Mucosa of descending colon (tissue), 3 donors: ENCODE measurements at places on chromosomes 1 and 21.

- DNase-seq, result no peak
Measured at GRCh38 chr1:109719337-109719837, 7.3 kb downstream of the GSTM5 start.

DNA sequence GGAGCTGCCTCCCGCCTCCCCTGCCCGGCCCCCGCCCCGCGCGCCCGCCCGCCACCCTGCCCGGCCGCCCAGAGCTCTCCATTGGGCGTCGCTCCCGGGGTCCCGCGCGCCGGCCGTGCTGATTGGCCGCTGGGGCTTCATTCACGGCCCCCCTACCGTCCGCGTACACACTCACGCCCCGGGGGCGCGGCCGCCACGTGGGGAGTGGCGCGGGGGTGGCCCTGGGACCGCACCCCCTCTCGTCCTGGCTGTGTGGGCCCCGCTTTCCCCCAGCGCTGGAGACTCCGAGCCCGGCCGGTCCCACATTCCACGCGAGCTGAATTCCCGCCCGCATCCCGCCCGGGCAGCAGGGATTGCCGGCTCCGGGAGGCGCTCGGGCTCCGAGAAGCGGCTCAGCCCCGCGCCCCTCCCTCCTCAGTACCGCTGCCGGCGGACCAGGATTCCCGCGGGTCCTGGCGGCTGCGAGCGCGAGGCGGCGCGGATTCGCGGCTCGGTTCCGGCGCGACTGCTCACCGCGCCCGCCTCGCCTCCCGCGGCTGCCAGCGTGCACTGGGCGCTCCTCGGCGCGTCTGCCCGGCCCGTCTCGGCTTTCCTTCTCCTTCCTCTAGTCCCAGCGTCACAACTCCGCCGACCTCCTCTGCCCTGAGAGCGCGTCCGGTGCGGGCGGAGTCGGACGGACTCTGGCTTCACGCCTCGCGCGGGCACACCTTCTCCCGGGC, 450 bp upstream of the POU3F1 start:
- peak; percentile 73 for DNase-seq

DNA sequence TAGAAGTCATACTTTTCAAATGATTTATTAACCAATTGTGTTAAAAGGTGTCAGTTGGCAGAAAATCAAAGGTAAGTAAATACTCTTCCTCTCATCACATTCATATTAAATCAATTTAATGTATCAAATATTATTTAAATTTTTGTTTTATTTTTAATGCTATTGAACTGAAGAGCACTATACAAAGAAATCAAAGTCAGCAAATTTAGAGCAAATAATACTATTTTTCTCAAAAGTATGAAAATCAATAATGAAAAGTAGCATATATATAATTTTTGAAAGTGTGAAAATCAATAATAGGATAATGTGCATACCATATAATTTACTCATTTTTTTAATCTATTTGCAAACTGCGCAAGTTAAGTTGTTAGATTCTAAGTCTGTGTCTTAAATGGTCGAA, 181.0 kb downstream of the SPATA17 start:
- DNase-seq, result no peak

DNA sequence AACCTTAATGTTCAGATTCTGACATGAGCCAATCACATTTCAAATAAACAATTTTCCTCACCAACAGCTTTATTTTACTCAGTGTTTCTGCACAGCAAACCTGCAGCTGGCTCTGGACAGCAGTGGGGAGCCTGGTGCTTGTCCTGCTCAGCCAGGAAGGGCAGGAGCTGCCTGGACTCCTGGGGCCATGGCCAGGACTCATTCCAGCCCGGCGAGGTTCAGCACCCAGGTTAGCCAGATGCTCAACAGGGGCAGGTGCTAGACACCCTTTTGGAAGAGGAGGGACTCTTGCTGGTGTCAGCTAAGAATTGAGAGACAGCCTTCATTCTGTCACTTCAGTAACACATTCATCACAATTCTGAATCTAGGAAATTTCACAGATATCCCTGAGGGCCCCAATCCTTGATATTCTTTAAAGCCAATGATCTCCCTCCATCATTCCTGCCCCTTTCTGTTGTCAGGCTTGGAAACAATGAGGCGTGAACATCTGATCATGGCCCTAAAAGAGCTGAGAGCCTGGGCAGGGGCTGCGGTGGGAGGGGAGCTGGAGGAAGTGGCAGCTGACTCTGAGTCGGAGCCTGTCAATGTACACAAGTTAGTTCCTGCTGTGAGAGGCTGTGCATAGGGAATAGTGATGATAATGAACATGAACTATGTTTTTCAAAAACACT, 251.3 kb downstream of the SDCCAG8 start:
- no peak for DNase-seq

DNA sequence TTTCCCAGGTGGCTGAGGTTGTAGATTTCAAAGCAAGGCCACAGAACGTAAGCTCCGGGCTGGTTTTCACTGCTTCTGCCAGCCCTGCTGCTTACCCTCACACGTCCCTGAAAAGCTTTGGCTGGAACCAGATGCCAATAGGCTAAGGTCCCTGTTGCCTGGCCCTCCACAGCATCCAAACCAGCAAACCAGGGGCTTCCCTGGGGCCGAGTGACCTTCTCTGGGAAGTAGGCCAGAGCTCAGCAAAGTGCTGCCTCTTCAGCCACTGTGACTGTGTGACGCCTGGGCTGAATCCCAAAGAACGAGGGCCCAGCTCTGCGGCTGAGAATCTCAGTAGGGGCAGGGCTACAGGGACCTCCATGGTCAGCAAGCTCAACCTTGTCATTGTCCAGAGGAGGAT, 28.9 kb upstream of the RBM15 start:
- DNase-seq, result no peak

GRCh38 chr1:26923711-26924110, 2.2 kb downstream of the NUDC start:
- no peak for DNase-seq

DNA sequence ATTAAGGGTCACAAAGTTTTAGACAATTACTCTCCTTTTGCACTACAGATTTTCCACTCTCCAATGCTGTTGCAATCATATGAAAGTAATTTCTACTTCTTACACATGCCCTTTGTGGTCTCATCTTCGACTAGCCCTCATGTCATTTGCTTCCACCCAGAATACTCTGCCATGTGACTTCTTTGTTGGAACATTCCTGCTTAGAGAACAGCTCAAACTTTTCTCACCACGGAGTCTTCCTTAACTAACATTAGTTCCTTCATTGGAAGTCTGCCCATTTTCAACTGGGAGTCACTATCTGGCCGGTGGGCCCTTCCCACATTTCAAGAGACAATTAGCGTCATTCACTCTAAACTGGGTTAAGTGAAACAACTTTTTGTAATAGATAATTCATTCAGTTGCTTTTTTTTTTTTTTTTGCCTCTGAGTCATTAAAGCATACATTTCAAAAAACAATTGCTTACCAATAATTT, 142.6 kb upstream of the PALMD start:
- no peak for DNase-seq

GRCh38 chr21:29726044-29726443, 213.8 kb downstream of the GRIK1 start:
- no peak for DNase-seq

GRCh38 chr21:45766055-45766454, 122.5 kb downstream of the PCBP3 start:
- no peak for DNase-seq

- no peak for DNase-seq
Measured at GRCh38 chr1:95475686-95476457, 241.9 kb downstream of the RWDD3 start.

DNA sequence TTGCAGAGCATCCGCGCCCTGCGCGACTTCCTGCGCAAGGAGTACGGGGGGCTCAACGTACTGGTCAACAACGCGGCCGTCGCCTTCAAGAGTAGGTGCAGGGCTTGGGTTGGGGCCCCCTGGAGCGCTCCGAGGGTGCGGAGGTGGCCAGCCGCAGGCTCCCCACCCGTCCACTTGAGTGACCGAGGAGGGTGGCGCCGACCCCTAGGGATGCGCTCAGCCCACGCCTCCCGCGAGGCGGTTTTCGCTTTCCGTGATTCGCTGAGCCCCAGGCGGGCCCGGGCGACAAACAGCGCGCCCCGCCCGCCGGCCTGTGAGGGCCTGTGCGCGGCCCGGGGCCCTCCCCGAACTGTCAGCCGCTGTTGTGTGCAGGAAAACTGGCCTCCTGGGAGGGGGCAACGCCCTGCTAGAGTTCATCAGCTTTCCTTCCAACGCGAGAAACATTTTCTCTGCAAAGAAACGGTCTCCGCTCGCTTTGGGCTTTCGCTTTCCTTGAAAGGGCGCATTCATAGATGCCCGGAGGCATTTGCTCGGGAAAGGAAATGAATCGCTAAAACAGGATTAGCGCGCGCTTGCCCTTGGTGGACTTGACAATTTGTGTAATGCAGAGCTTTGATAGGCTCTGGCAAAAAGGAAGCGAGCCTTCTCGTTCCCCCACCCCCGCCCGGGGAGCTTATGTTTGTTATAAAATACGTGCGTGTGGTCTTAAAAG, 668 bp downstream of the CBR3 start:
- DNase-seq, result peak; percentile 78

- no peak for DNase-seq
Measured at GRCh38 chr1:195335541-195335940, 1272.7 kb downstream of the KCNT2 start.

DNA sequence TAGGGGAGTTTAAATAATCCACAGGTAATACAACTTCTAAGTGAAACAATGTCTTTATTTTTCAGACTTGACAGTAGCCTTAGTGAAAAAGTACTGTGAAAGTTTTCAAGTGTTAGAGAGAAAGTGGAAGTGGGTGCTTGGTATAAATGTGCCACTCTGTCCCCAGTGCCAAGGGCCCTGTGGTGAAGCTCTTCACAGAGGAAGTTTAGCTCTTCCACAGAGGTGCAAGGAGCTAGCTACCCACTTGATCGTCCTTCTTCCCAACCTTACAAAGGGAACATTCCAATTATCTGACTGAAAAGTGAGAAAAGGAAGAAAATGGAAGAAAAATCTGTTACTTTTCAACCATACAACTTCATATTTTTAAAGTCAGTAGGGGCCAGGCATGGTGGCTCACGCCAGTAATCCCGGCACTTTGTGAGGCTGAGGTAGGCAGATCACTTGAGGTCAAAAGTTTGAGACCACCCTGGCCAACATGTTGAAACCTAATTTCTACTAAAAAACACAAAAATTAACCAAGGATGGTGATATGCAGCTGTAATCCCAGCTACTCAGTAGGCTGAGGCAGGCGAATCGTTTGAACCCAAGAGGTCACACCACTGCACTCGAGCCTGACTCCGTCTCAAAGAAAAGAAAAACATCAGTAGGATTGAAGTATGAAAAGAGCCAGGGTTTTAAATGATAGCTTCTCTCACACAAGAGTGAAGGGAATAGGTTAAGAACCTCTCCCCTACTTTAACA, 41.0 kb upstream of the PTPRC start:
- DNase-seq, result no peak

- no peak for DNase-seq
Measured at GRCh38 chr1:234127026-234127671, 222.7 kb downstream of the SLC35F3 start.

DNA sequence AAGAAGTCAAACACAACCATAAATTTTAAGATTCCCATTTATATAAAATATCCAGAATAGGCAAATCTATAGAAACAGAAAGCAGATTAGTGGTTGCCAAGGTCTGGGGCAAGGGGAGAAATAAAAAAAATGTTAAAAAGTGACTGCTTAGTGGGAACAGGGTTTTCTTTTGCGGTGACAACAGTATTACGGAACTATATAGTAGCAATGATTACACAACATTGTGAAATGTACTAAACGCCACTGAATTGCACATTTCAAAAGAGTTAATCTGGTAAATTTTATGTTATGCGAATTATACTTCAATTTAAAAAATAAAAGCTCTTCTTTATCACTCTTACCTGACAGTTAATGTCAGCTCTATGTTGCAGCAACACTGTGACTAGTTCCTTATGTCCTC, 105.2 kb downstream of the ACBD6 start:
- no peak for DNase-seq

- no peak for DNase-seq
Measured at GRCh38 chr21:46100426-46100825, 2.5 kb downstream of the COL6A2 start.

DNA sequence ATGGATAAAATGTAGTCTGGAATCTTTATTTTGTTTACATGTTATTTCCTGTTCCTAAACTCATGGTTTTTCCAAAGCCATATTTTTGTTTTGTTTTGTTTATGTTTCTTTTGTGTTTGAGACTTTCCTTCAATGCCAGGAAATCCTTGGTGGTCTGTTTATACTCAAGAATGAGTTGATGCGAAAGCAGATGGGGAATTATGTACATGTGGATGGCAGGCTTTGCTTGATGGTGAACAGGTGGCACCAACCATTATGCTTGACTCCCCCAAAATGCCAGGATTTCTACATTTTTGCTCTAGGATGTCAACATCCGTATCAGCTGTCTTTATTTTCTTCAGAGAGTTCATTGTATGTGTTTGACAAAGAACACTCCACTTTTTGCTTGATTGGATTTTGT, 448.5 kb downstream of the PRDM2 start:
- no peak for DNase-seq

DNA sequence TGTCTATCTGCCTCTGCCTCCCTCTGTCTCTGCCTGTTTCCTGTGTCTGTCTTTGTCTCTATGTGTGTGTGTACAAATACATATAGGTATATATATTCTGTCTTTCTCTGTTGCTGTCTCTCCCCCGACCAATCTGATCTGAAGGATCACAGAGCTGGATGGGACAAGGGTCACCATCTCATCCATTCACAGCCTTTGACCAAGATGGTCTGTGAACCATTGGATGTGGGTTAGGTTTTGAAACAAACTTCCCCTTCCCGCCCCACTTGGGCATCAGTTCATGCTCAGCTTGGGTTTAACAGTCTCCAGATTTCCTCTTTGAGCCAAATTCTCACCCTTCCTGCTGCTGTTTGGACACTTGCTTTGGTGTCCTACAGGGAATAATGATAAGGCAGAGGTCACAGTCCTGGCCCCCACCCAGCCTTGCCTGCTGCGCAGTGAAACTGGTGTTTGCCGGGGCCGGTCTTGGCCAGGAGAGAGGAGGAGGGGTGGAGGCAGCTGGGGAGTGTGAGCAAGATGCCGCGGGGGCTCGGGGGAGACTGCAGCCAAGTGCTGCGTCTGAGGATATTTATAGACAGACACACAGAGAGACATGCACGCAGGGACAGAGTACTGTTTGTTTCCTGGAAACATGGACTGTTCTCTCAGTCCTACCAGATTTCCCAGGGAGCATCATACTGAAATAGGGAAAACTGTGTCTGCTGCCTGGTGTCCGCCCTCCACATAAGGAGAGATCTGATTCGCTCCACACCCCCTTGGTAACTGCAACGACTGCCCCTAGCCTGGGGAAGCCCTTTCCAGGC, 27.0 kb upstream of the BTG2 start:
- DNase-seq, result peak; percentile 78

DNA sequence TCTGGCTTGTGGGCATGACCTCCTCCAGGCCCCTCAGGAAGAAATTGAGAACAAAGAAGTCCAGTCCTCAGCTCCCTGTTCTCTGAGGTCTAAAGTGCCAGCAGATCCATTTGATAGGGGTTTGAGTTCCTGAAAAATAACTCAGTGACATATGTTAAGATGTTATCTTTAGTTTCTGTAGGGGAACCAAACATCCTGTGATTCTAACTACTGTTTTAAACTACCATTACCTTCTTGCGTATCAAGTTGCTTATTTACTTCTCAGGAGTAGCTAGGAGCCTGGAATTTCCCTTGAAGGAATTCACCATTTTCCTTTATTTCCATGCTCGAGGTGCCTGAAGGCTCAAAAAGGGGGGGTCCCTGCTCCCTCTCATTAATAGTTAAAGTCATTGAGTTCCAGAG, 18.8 kb upstream of the LIN9 start:
- DNase-seq, result no peak
